ENCODE measurements at places on chromosomes 13 and 19.
A peak's percentile ranks its signal among the peaks of the same experiment; 100 is the strongest.

DNA sequence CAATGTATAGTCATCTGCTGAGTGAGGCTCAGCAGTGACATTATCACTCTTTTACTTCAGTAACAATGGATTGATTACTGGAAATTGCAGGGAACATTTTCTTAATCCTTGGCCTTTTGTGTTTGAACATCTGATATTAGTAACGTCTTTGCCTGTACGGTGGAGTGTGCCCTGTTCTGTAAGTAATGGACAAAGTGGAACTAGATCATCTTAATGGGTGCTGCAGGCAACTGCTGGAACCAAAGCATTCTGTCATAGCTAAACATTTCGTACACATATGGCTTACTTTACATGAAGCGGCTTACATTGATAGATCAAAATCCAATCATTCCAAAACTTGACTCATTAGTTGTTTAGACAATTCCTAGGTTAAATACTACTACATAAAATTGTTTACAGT lies 114.1 kb downstream of the MYO16 start:
- no peak for DNase-seq

DNA sequence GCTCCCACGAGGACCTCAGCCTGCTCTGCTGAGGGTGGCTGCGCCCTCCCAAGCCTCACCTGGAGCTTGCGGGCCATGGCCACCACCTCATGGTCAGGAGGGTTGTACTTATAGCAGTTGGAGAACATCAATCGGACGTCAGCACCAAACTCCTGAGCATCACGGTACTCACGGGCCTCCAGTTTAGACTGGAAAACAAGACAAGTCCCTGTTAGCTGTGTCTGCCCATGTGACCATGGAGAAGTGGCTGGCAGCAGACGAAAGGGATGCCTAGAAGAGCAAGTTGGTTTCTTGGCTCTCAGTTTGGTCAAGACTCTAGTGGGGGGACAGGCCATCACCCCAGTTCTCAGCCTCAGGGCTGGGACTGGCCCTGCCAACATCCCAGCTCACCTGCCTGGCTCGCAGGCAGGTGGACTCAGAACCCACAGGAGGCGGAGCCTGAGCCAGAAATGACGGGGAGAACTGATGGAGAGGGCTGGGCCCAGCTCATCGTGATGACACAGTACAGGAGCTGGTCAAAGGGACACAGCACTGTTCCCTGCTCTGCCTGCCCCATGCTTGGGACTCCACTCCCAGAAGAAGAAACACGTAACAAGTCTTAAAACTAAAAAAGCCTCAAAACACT lies 31.2 kb upstream of the EPHX3 start:
- no peak for DNase-seq

DNA sequence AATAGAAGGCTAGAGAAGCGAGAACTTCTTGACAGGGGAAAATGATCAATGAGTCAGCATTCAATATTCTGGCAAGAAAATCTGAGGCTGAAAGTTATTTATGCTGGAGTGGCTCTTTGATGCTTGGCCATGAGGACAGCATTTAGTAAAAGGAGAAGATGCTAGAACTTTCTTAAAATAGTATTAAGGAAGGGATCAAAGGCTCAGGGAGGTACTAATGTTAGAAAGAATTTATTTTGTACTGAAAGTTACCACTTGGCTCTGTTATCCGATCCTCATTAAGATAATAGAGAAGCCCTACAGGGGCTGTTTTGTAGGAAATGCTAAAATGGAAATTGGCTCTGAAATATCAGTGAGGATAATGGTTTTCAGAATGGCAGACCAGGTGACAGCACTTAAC lies 1774.6 kb upstream of the PCDH20 start:
- DNase-seq: no peak

DNA sequence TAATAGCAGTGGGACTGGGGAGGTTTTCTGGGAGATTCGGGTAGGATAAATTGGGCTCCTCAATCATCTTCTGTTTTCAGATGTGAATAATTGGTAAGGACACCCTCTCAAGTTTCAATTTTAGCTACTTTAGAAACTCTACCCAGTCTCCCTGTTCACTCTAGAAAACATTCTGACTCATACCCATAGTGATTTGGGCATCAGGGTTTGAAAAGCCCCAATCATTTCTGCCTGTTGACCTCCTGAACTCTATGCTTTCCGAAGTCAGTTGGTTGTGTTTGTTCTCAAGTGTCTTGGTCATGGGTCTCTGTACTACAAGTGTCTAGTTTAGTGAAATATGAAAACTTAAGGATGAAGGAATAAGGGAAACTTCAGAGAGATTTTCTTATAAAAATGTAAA lies 911.3 kb upstream of the GPC6 start:
- DNase-seq: no peak

DNA sequence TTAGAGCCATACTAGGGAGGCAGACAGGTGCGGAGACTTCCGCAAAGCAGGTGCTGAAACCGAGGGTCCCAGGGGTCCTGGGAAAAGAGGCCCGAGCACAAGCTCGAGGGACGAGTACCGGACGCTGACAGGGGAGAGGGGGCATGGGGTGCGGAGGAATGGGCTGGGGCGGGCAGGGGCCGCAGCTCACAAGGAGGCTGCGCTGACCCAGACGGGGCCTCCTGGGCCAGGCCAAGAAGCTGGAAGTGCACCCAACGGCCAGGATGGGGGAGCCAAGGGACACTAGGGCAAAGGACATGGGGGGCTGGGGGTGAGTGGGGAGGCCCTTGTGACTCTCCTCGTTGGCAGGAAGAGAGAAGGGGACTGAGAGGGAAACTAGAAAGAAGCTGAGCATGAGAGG lies 1.8 kb downstream of the POLR2E start:
- DNase-seq: no peak

DNA sequence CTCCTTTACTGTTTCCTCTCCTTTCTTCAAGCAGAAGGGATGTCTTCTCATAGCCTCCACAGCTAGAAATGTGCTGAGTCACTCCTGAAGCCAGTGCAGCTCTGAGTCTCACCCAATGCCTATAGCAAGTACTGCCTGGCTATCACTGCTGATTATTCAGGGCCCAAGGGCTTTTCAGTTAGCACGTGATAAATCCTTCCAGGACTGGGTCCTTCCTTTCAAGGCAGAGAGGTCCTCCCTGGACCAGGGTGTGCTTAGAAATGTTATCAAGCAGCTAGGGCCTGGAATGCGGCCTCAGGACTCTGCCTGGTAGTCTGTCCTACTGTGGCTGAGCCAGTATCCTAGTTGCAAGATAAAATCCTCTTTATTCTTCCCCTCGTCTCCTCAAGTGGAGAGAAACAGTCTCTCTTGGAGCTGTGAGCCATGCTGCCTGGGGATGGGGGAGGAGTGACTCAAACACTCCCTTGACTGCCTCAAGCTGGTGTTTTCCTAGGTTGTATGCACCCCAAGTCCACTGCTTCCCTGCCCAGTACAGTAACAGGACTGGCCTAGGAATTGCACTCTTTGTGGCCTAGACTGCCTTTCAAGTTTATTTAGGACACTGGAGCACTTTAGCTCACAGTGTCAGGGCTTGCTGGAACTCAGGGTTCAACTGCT lies 198.7 kb upstream of the SERP2 start:
- DNase-seq: no peak

DNA sequence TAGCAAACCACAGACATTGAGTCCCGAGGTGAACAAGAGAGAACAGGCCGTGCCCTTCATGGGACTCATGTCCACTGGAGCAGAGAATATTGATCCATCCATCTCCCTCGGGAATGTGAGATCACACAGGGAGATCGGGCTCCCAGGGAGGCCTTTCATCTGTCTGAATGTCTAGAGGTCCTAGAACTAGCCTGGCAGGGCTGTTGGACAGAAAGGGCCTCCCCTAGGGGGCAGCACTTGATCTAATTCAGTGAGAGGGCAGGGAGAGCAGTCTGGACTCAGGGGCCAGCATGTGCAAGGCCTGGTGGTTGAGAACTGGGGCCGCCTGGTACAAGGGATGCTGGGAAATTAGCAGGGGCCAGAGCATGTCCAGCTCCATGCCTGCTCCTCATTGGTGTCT lies 4.3 kb downstream of the RUVBL2 start:
- no peak for DNase-seq

DNA sequence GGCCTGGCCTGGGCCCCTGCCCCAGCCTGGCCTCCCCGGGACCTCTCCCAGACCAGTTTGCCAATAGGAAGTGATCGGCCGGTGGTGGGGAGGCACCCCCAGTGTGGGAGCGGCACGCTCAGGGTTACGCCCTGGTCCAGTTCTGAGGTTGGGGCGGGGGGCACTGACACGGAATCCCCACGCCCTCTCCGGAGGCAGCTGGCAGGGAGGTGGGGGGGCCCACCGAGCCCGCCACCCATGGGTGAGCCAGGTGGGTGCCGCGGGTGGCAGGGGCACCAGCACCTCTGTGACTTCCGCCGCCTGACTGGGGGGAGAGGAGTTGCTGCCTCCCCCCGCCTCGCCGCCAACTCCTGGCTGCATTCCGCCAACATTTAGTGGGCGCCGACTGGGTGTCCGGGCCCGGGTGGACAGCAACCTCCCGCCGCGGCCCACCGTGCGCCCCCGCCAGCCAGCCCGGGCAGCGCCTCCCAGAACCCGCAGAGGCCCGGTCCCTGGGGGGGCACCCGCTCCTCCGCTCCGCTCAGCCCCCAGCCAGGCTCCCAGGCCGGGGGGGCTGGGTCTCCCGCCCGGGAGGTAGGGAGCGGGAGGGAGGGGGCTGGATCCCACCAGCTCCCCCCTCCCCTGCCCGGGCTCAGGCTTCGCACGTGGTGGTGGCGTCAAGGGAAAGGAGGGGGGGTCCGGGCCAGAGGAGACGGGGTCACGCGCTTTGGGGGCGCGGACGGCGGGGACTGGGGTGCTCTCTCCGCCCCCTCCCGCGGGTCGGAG lies 2.0 kb downstream of the ZBTB7A start:
- peak; percentile 62 for DNase-seq

GRCh38 chr19:3368441-3368795 lies 2.0 kb downstream of the NFIC start:
- no peak for DNase-seq

- no peak for DNase-seq
Observed at GRCh38 chr13:50344717-50345116, 329.5 kb downstream of the KCNRG start.

GRCh38 chr13:35886332-35887114 lies 244.7 kb downstream of the DCLK1 start:
- DNase-seq: no peak

GRCh38 chr13:38922170-38922569 lies 68.5 kb downstream of the STOML3 start:
- no peak for DNase-seq
